H1 (cell line): ENCODE measurements at places on chromosomes 11 and 22. TPM values are rescaled to one million over a fixed set of nuclear protein-coding genes. Genes with fewer than 3 reads are reported as not detected.

Gene MISFA
- 3.8 and 4.1 TPM in 2 replicates for total RNA-seq

Gene GP1BB
- total RNA-seq = not detected in 2 replicates

Gene SPCS2
- 161 and 166 TPM in 2 replicates for total RNA-seq

Gene GUCY1A2
- 1.6 and 1.9 TPM in 2 replicates for total RNA-seq

Gene SEZ6L
- total RNA-seq = 0.06 and 0.11 TPM in 2 replicates

Gene SLC1A2
- 1.2 and 1.4 TPM in 2 replicates for total RNA-seq

Gene OR52N4
- not detected in 2 replicates for total RNA-seq

Gene FBLN1
- 168 and 184 TPM in 2 replicates for total RNA-seq

Gene CD6
- 0.19 TPM in 1 of 2 replicates, not detected in the other for total RNA-seq

Gene OR51B4
- not detected in 2 replicates for total RNA-seq

Gene CRYBB3
- 0.58 TPM in 1 of 2 replicates, not detected in the other for total RNA-seq
